Stimulated activated CD8-positive, alpha-beta memory T cell treated with anti-CD3 and anti-CD28 coated beads, Interleukin-2, amount 100 ng/mL, for 48 hours (primary cell): ENCODE measurements at places on chromosomes 2 and 18.

DNA sequence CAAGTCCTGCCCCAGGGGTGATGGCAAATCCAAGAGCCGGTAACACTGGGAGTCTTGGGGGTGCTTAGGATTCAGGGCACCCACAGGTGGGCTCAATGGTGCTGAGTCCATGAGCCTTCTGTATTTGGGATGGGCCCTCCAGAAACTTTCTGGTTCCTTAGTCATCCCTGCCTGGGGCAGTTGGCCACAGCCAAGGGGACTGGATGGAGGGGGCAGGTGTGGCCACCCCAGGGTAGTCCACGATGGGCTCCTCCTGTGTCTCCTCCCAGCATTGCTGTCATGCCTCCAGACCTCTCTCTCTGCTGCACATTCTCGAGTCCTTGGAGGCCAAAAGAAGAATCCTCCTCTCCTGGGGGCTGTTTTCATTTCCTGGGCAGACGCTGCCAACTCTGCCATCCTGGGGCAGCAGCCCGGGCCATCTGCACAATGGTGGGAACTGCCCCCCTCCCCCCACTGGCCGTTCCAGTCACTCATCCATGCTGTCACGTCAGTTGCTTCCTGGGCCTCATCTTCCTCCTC lies 158.0 kb upstream of the TWIST2 start:
- DNase-seq = no peak

GRCh38 chr2:223997938-223998337 lies 40.7 kb downstream of the MRPL44 start:
- no peak for DNase-seq

GRCh38 chr2:168652997-168653921 lies 149.2 kb upstream of the NOSTRIN start:
- DNase-seq = no peak

DNA sequence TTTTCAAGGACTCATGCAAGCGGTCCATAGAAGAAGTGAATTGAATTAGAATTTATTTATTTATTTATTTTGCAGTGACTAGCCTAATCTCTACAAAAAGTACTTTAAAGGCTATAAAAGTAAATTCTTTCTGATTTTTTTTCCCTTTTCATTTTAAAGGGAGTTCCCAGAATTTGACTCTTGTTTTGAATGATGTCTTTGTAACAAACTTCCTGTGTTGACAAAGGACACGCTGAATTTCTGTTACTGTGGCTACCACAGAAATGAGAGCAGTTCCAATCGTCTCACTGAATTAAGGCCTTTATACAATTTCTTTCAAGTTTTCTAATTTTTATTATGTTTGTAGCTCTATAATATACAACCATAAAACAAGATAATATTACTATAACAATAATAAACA lies 46.3 kb upstream of the LPIN2 start:
- no peak for DNase-seq

GRCh38 chr2:101718479-101718878 lies 21.0 kb downstream of the MAP4K4 start:
- no peak for DNase-seq

DNA sequence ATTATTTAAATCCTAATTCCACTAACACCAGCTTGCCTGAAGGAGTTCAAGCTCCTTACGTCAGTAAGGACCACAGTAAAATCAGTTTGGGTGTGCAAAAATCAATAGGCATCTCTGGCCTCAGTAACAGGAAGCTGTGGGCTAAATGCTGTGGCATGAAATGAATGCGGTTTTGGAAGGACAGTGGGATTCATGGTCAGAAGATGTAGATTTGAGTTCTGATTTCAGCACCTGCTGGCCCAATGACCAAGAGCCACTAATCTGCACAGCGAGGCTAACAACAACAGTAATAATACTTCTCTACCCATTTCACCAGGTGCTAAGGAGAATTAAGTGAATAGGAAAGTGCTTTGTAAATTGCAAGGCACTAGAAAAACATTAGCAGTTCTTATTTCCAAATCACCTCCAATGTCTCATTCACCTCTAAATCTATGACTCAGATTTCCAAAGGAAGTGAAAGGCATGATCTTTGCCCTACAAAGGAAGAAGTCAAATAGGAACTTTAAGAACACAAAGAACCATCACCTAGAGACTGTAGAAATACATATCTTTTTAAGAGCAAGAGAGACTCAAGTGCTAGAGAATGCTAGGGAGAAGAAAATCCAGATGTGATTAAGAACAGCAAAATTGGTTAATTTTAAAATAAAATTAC lies 172.6 kb downstream of the ANKRD44 start:
- DNase-seq = no peak

DNA sequence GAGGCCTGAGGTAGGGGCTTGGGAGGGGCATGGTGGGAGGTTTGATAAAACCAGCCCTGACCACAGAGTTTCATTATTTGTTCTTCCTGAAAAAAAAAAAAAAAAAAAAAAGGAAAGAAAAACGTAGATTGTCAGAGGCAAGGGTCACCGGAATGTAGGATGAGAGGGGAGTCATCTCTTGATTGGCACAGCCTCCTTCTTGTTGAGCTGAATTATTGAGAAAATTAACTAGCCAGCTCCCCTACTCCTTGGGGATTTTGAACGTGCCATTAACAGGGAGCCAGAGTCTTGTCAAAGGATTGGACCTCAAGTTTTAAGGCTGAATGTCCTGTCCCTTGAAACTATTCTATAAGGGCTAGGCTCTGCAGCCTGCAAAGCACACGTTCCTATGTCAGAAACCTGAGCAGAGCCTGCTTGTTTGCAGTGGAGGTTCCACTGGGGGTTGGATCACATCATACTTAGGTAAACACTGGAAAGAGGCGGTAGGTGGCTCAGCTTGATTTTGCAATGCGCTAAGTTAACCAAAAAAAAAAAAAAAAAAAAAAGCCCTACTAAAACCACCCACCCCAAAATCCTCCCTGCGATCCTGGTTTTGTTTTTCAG lies 2.3 kb downstream of the INHBB start:
- DNase-seq = no peak

- no peak for DNase-seq
Observed at GRCh38 chr2:195961873-195962272, 106.8 kb downstream of the DNAH7 start.

GRCh38 chr2:144516981-144517865 lies 2.7 kb downstream of the ZEB2 start:
- DNase-seq = peak; percentile 45

DNA sequence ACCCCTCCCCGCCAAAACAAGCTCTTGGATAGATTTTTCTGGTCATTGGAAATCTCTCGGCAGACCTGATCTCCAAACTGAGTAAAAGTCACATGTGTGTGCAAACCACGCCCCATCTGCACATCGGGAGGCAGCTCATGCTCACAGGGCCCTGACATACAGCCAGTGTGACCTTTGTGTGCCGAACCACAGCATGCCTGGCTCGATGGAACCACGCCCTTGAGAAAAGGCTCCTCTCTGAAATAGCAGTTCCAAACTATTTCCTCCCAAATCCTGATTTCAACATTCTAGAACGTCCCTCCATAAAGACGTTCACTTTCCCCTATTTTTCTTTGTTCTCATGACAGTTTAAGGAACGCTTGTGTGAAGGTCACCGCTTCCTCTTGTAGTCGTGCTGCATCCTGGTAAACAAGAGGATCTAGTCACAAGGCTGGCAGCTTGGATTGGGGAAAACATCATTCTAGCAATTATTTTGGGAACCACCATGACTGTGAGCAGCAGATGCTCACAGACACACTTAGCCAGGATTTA lies 59.3 kb upstream of the MAP4K4 start:
- DNase-seq = no peak

DNA sequence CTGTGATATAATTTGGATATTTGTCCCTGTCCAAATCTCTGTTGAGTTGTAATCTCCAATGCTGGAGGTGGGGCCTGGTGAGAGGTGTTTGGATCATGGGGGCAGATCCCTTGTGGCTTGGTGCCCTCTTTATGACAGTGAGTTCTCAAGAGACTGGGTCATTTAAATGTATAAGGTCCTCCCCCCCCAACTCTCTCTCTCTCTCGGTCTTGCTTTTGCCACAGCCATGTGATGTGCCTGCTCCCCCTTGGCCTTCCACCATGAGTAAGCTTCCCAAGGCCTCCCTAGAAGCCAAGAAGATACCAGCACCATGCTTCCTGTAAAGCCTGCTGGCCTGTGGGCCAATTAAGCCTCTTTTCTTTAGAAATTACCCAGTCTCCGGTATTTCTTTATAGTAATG lies 58.6 kb downstream of the FN1 start:
- no peak for DNase-seq

- no peak for DNase-seq
Observed at GRCh38 chr2:70655786-70656185, 102.2 kb upstream of the TGFA start.

DNA sequence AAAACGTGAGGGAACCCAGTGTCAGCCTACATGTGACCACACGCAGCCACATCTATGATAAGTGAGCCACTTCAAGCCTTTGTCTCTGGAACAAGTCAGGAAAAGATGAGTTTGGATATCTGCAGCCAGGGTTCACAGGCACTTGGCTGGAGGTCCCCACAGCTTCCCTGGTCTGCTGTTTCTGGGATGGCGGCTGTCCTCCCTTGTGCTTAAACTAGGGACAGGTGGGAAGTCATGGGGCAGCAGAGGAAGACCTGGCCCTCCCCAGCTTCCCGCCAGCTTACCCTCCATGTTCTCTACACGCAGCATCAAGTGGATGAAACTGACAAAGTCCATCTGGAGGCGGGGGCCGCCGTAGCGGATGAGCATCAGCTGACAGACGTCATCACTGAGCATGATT lies 38.5 kb upstream of the GALNT14 start:
- no peak for DNase-seq

GRCh38 chr2:121359716-121360565 lies 74.9 kb upstream of the TFCP2L1 start:
- no peak for DNase-seq

- DNase-seq = no peak
Observed at GRCh38 chr2:240783819-240784621, 36.0 kb downstream of the KIF1A start.

- DNase-seq = no peak
Observed at GRCh38 chr2:117536139-117536538, 278.4 kb upstream of the DDX18 start.

GRCh38 chr2:16408331-16409005 lies 257.2 kb downstream of the CYRIA start:
- no peak for DNase-seq

- no peak for DNase-seq
Observed at GRCh38 chr2:23940718-23941620, 706 bp downstream of the UBXN2A start.

GRCh38 chr2:195642679-195643068 lies 14.4 kb upstream of the SLC39A10 start:
- DNase-seq = no peak

DNA sequence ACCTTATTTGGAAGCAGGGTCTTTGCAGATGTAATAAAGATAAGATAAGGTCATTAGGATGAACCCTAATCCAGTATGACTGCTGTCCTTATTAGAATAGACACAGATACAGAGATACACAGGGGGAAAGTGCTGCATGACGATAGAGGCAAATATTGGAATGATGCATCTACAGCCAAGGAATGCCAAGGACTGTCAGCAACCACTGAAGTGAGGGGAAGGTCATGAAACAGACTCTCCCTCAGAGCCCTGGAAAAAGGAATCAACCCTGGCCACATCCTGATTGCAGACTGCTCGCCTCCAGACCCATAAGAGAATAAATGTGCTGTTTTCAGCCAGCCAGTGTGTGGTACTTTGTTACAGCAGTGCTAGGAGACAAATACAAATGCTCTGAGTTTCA lies 14.8 kb downstream of the TMEM237 start:
- no peak for DNase-seq

- DNase-seq = no peak
Observed at GRCh38 chr2:236156095-236156859, 11.9 kb downstream of the GBX2 start.

DNA sequence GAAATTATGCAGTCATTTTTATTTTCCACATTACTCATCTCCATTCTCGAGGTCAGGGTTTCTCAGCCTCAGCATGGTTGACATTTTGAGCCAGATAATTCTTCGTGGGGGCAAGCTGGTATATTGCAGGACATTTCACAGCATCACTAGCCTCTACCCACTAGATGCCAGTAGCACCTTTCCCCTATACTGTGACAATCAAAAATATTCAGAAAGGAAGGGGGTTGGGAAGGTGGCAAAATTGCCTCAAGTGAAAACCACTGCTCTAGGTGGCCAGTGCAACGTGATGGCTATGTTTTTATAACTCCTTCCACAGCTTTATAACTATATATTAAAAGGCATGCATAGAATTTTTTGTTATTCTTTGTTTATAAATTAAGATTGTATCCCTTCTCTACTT lies 294.5 kb downstream of the CNTNAP5 start:
- DNase-seq = no peak

DNA sequence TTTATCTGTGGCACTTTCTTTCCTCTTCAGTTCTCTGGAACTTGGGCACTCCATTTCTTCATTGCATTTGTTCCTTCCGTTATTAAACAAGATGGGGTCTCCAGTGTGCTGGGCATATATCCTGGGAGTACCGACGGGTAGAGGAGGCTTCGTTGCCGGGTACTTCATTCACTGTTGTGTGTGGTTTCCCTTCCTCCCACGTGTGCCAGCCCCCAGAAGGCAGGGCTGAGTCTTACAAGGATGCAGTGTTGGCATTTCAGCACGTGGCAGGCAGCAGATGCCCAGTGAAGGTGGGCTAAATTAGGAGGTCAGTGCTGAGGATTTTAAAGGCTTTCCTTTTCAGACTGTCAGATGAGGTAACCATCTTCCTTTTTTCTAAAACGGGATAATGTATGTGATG lies 58.6 kb downstream of the MGAT5 start:
- no peak for DNase-seq

DNA sequence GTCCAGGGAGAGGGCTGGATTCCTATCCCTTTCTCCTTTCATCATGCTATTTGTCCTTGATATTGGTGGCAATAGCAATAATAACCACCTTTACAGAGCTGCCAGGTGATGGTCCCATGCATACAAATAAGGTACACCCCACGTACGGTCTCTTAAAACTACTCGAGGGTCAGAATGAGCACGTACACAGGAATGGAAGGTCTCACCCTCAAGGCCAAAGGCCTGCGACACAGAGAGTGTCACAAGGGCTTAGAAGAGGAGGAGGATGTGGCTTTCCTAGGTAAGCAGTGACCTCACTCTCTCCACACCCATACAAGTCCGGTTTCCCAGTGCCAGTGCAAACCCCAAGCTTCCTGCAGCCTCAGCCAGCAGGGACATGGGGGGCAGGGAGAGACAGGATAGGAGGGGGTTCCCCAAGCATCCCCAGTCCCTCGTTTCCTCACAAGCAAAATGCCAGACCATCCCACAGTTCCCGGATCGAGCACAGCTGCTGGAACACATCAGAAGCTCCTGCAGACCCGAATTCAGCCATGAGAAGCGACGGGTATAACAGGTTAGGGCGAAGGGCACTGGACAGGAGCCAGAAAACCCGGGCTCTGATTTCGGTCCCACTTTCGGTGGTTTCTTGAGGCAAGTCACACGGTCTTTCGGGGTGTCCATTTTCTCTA lies 49.2 kb downstream of the PLB1 start:
- no peak for DNase-seq

GRCh38 chr2:26148501-26148900 lies 24.4 kb upstream of the GAREM2 start:
- no peak for DNase-seq
